ENCODE measurements at places on chromosomes 12 and 14.

DNA sequence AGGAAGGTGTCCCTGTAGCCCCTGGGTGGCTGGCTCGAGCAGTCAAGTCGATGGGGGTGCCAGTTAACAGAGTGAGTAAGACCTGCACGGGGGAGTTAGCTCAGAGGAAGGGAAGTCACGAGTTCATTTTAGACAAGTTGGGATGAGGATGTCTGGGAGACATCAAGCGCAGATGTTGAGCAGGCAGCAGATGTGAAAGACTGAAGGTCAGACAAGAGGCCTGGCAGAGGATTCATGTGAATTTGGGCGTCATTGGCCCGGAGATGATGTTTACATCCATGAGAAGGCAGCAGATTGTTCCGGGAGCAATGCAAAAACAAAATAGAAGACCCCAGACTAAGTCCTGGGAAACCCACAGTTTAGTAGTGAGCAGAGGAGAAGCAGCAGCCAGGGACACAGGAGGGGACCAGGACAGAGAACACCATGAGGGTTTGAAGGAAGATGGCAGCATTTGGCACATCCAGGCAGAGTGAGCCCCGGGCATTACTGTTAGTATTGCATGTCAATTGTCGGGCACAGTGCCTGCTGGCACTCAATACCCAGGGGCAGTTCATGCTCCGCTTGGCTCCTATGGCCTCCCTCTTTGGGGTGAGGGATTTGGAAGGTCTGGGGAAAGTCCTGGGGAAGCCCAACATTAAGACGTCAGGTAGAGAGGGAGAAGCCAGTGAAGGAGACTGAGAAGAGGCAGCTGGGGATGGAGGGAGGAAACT is 15.1 kb downstream of the LTBP2 start:
- no peak for DNase-seq

GRCh38 chr12:13170892-13171490 is 25.5 kb upstream of the EMP1 start:
- DNase-seq, result no peak

DNA sequence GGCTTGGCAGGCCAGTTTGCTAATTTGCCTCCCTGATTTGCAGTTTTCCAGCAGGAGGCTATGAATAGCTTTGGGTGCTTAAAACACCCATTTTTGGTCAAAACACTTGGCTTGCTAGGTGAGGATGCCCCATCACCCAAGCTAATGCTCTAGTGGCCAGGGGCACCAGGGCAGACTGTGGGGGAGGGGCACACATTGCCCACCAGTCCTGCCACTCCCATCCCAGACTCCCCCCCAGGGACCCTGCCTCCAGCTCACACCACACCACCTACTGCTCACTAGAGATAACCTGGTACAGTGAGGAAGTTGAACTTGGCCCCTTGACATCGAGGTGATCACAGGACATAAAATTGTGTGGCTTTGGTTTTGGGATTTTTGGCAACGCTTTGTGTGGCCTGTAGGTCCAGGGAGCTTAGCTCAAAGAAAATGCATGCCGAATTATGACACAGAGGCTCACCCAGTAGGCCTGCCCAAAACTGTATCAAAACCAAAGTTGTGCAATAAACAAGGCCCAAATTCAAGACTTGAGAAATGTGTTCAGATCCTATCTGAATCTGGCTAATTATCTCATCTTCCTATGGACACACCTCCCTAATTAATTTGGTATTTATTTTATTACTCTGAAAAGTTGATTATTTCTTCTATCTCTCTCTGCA is 4.3 kb downstream of the NUAK1 start:
- no peak for DNase-seq

DNA sequence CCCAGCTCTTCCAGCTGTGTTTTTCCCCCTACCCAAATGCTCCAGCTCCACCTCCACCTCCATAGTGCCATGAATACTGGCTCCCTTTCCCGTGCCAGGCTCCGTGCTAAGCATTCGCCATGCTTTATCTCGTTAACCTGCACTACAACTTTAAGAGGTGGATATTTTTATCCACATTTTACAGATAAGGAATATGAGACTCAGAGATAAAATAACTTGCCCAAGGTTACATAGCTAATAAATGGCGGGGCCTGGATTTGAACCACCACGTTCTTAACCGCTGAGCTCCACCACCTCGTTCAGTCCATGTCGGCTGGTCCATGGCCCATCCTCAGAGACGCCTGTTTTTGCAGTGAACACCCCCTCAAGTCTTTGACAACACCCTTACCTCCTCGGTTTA is 115.0 kb downstream of the ZFP36L1 start:
- DNase-seq, result no peak

- DNase-seq, result no peak
Measured at GRCh38 chr12:110861729-110862128, 14.9 kb downstream of the CCDC63 start.

DNA sequence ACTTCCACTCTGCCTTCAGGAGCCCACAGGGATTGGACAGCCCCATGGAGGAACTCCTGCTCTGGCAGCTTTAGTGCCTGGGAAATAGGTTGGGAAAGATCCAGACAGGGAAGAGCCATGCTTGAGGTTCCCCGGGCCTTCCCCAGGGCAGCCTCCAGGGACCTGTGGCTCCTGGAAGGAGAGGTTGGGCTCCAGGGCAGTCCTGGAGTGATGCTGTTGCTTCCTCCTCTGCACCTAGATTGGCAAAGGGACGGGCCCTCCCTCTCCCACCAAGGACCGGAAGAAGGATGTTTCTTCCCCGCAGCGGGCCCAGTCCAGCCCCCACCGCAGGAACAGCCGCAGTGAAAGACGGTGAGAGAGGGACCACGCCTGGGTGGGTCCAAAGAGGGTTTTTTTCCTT is 16.5 kb downstream of the VASH1 start:
- DNase-seq, result no peak
